Left lung (tissue), 14 donors: ENCODE measurements at places on chromosomes 13 and 19. TPM values are rescaled to one million over a fixed set of nuclear protein-coding genes. Genes with fewer than 3 reads are reported as not detected.

CFAP97D2 gene
- not detected for total RNA-seq

SLC25A41 gene
- 0.31 TPM for total RNA-seq

CEACAM4 gene
- total RNA-seq: 2.7 TPM

LRG1 gene
- 17.9 TPM for total RNA-seq

NLRP11 gene
- total RNA-seq: not detected
